ENCODE measurements at places on chromosomes 1 and 21.

DNA sequence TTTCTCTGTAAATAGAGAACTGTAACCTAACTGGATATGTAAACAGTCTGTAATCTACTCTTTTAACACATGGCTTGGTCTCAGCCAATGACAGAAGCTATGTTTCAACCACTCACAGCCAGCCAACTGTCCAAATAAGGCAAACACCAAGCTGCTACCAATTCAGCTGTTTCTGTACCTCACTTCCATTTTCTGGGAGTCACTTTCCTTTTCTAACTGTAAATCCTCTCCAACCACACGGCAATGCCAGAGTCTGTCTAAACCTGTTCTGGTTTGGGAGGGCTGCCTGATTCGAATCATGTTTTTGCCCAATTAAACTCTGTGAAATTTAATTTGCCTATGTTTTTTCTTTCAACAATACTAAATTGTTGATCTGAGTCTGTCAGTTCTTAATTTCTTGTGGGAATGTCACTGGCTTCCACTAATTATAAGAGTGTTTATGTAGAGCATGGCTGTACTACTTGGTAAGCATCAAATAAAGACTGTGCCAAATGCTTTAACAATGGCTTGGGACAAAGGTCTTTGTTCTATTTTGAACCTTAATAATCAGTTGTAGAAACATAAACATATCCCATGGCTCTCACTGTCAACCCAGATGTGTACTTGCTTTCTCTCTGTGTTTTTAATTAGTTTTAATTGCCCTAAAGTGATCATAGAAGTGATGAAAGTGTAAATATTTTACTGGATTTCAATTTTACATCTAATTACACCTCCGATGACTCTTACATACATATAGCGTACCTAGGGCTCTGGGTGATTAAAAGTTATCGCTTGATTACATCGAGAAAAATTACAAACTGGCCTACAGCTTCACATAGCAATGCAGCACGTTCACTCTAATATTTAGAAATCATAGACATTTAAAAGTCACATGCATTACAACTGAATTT is 1144.6 kb upstream of the TMPRSS15 start:
- no peak for DNase-seq

DNA sequence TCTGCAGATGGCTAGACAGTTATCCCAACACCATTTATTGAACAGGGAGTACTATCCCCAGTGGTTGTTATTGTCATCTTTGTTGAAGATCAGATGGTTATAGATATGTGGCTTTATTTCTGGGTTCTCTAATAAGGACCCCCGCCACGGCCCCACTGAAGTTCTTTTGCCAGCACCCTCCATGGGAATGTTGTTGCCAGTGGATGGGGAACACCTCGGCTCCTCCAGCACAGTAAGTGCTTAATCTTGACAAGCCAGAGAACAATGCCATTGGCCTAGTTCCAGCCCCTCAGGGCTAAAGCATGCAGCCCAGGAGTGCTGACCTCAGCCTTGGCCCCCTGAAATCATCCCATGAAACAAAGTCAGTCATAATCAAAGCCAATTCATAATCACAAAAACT is 337.6 kb downstream of the AGBL4 start:
- no peak for DNase-seq

GRCh38 chr1:33050221-33051076 is 13.8 kb upstream of the AK2 start:
- peak; percentile 93 for DNase-seq

DNA sequence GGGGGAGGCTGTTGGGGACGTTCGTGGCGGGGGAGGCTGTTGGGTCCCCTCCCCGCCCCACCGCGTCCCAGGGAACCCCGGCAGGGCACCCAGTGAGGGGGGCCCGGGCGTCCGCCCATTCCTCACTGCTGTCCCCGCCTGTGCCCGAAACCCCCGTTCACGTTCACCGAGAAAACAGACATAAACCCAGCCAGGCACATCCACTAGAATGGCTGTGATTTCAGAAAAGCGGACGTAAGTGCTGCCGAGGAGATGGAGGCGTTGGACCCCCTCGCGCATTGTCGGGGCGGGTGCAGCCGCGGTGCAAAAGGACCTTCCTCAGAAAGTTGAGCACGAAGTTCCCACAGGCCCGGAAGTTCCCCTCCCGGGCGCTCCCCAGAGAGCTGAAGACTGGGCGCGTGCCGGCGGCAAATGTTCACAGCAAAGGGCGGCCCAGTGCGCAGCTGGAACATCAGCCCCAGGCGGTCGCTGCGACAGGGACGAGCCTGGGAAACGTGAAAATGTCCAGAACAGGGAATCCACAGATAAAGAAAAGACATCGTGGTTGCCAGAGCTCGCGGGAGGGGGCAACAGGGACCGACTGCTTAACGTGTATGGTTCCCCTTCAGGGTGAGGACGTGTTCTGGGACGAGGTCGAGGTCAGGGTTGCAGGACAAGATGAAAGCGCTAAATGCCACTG is 18.5 kb upstream of the SAMD11 start:
- peak; percentile 52 for DNase-seq

DNA sequence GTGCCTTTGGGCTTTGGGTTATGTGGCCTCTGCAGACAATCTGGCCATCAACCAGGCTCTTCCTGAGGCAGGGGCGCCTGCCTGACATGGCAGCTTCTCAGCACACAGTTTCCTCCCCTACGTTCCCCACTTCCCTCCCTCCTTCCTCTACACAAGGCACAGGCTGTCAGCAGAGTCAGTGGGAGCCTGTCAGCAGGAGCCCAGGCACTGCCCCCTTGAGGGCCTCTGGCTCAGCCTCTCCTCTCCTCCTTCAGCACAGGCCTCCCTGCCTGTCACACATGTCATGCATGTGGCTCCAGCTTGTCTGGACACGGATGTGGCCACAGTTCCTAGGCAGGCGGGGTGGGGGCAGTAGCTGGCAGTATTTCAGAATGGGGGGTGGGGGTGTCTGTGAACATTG is 52.2 kb upstream of the ARTN start:
- DNase-seq = no peak

GRCh38 chr1:202599669-202600431 is 110.4 kb downstream of the SYT2 start:
- DNase-seq = peak; percentile 59

DNA sequence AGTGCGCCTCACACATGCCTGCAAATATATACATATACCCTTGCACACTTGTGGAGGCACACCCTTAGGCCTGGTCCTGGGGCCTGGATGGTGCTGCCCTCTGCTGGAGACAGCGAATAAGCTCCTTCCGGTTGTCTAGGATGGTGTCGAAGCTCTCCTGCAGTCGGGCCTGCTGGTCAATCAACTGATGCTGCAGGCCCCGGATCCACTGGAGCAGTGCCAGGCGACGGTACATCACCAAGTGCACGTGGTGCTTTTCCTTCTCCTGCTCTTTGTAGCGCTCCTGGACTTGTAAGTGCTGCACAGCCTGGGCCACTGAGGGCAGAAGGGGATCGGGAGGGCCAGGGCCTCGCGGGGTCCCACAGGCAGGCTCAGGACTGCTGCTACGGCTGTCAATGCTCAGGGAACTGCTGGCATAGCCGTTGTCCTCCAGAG is 3.1 kb downstream of the C1orf216 start:
- peak; percentile 84 for DNase-seq

GRCh38 chr1:8318436-8318835 is 522 bp downstream of the SLC45A1 start:
- no peak for DNase-seq

DNA sequence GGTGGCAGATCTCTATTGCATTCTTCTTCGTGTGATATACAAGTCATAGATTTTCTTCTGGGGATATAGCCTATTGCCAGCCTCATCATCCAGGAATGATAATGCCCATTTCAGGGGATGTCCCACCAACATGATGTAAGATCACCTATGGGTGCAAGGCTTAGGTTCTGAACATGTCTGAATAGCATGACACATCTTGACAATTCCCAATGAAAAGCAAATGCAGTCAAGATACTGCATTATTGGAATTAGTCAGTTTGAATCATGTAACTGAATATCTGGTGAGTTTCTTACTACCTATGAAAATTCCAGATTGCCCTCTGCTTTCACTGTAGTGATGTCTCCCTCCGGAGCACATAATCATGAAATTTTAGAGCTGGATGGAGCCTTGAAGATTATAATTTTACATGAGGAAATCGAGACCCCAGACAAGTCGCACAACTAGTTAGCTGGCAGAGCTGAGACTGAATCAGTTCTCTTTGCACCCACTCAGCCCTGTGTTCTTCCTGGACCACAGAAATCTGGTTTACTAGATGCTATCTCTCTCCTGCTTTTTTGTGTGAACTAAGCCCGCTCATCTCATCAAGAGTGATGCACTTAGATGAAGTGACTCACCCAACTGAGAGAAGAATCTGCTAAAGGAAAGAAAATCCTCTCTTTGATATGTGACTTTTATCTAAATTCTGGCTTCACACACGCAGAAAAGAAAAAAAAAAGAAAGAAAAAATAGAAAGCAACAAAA is 65.0 kb downstream of the WDR64 start:
- DNase-seq = no peak

DNA sequence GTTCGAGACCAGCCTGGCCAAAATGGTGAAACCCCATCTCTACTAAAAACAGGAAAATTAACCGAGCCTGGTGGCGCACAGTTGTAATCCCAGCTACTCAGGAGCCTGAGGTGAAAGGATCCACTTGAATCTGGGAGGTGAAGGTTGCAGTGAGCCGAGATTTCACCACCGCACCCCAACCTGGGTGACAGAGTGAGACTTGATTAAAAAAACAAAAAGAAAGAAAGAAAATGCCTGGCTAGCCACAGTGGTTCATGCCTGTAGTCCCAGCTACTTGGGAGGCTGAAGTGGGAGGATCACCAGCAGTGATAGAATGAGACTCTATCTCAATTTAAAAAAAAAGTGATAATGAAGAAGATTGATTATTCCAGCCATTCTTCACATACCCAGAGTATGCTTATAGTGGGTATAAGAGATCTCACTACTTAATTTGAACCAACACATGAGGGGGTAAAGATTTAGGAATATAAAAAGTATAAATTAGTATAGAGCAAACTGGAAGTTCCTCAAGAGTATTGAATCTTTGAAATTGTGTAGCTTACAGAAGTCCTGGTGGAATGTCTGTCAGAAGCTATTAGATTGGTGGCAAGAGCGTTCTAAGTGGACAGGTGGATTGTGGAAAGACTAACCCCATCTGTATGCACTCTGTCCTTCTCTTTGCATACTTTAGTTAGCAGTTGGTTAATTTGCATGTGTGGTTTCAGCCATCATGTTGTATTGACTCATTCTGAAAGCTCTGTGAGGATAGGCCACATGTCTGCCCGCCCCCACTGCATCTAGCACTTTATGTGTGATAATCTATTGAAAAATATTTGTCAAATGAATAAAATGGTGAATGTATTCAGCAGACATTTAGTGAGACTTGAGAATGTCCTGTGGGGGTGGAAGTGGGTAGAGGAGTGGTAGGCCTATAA is 25.0 kb downstream of the RLF start:
- DNase-seq = peak; percentile 65

DNA sequence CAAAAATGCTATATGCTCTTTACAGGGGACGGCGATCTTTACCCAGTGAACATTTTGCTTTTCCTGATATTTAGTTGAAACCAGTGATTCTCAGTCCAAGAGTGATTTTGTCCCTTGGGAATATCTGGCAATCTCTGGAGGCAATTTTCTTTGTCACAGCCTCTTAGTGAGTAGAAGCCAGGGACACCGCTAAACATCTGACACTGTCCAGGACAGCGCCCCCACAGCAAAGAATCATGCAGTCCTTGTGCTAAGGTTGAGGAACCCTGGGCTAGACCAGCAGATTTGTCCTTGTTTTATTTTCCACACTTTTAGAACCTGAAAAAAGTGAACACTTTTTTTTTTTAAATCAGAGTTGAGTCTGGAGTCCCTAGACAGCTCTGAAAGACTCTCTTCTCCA is 13.1 kb downstream of the EVA1C start:
- DNase-seq = no peak

GRCh38 chr1:232431748-232432147 is 198.2 kb downstream of the SIPA1L2 start:
- no peak for DNase-seq

GRCh38 chr21:35458405-35458804 is 409.3 kb upstream of the RUNX1 start:
- no peak for DNase-seq

DNA sequence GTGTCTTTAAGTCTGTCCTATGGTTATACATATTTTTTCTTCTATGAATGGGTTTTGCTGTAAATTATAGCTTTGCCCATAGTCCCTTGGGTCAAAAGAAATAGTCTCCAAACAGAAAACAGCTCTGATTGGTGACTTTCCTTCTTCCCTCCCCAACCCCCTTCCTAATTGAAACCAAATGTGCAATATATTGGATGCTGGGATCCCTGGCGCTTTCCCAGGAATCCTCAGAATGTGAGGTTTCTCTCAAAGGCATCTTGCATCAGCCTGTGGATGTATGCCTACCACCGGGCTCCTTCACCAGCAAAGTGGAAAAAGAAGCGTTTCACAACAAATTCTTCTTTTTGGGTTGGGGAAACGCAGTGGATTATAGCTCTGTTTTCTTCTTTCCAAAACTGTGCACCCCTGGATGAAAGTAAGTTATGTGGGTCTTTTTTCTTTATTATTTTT is at the start of gene DDR2:
Gene DDR2 (plus strand): TSS at position 248 of the 450 bp plus-strand sequence. CDS start 86,600 bp downstream, outside the sequence.
- no peak for DNase-seq

GRCh38 chr1:96306809-96307560 is 414.6 kb upstream of the PTBP2 start:
- no peak for DNase-seq

DNA sequence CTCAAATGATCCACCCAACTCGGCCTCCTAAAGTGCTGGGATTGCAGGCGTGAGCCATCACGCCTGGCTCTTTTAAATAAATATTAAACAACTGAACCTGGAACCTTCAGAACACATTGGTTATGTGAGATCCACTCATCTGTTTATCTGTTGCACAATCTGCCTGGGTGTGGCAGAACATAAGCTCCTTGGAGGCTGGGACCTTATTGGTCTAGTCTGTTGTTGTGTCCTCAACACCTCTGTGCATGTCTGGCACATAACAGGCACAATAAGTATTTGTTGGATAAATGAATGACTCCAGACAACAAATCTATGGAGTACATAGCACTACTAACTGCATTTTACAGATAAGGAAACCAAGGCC is 4.1 kb upstream of the NBL1 start:
- DNase-seq = no peak

DNA sequence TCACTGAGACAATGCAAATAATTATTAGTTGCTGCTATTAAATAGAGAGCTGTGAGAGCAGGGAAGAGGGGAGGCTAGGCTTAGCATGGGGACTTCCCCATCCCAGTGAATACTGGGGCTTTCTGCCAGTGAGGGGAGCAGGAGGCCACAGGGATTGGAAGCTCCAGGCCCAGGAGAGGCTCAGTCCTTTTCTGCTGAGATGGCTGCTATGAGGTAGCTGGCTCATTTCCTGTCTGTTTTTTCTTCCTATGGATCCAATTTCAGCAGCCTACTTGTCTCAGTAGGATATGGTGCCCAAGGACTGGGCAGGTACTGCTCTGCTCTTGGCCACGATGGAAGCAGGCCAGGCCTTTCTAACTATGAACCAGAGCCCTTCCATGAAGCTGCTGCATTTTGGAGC is 10.0 kb downstream of the STMN1 start:
- no peak for DNase-seq

- no peak for DNase-seq
Measured at GRCh38 chr1:227557962-227558725, 5.2 kb upstream of the ZNF678 start.
